Upper lobe of right lung (tissue), 1 donor: ENCODE measurements at places on chromosomes 13 and 19. TPM values are rescaled to one million over a fixed set of nuclear protein-coding genes. Genes with fewer than 3 reads are reported as not detected.

Gene SHISA7
- not detected for total RNA-seq

Gene CALR
- 991 TPM for total RNA-seq

Gene CEACAM4
- total RNA-seq = 4.6 TPM

GRCh38 chr13:88601949-88602348 is 930.8 kb downstream of the SLITRK5 start:
- no peak for DNase-seq

- DNase-seq = no peak
Observed at GRCh38 chr19:1847348-1847683, 967 bp downstream of the REXO1 start.

DNA sequence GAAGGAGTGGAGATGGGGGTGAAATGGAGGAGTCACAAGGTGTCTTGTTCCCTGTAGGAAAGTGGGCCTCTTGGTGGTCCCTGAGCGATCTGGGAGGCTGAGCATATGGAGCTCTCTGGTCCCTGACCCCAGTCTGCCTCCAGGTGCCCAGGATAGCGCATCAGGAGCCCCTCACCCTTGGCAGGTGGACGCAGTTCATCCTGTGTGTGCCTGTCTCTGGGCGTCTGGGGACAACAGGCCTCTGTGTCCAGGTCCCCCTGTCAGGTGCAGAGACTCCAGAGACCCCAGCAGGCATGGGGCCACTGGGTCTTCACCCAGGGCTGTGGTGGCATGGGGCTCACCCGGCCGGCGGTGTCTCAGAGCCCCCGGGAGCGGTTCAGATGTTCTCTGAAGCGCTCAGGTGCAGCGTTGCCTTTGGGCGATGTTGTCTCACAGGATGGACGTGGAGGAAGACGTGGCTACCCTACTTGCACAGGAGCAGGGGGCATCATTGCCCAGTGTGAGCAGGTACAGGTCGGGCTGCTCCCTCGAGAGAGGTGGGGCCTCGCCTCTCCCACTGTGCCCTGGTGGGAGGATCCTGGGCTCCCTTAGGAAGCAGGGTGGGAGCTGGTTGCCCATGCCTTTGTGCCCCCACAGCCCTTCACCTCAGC is 58.1 kb upstream of the TPM4 start:
- peak; percentile 60 for DNase-seq

Gene GPR4
- 18.5 TPM for total RNA-seq

DNA sequence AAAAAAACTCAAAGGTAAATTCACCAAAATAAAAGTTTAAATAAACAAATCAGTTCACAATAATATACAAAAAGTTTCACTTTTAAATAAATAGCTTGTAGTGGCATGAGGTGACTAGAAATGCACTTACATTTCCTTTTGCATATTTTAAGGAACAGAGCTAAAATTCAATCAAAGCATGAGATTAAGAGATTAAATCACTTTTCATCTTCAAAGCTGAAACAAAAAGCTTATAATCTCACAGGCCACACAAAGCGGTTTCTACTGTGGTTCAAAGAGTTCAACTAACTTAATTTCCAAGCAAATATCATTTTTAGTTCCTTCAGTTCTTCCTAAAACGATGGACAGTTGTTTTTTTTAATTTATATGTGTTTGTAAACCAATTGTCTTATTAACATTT is 38.9 kb downstream of the TSC22D1 start:
- no peak for DNase-seq

DNA sequence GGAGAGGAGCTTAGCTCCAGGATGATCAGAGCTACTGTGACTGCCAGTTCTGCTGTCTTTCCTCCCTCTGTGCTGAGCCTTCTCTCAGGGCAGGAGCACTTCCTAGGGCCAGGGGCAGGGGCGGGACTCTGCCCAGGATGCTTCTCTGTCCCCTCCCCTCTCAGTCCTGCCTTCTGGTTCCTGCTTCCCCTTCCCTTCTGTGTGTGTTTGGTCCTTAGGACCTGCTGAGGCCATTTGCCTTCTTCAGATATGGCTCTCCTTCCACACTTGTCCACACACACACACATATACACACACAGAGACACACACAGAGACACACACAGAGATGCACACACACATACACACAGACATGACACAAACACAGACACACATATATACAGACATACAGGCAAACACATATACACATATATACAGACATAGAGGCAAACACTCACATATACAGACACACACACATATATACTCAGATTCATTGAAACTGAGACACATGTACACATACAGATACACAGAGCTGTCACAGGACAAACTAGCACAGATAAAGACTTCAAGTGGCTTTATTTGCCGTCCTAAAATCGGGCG is 22.0 kb upstream of the CD177 start:
- no peak for DNase-seq

Gene DAND5
- not detected for total RNA-seq

GRCh38 chr13:69315039-69315438 is 792.6 kb upstream of the ATXN8OS start:
- no peak for DNase-seq

Gene SELENOV
- not detected for total RNA-seq

Gene TTYH1
- total RNA-seq = not detected

Gene EEF1AKMT1
- total RNA-seq = 8.9 TPM

Gene PSG6
- total RNA-seq = not detected

DNA sequence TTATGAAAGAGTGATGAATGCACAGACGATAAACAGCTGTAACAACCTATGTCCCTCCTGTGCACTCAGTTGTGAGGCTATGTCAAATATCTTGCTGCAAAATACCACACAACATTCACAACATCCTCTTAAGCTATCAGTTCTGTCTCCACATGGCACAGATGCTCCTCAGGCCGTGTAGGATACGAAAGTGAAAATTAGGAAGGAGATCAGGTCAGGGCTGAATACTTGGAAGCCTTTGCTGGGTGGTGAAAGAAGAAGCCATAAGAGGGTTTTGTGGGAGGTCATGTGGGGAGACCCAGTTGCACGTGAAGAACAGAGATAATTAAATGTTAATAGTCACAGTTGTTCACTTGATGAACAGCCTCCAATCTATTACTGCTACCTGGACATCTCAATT is 58.9 kb downstream of the RXFP2 start:
- DNase-seq = no peak

GRCh38 chr19:45496349-45496953 is 396 bp downstream of the RTN2 start:
- peak; percentile 76 for DNase-seq

- no peak for DNase-seq
Observed at GRCh38 chr19:30854661-30855060, 482.5 kb downstream of the ZNF536 start.

GRCh38 chr13:18993884-18994660 is 187.6 kb downstream of the TUBA3C start:
- no peak for DNase-seq

- DNase-seq = no peak
Observed at GRCh38 chr13:113623491-113624234, 34.3 kb downstream of the ATP4B start.

Gene LGALS4
- total RNA-seq = 3.7 TPM

Gene RNF113B
- total RNA-seq = not detected

Gene ZNF835
- total RNA-seq = 3.0 TPM

GRCh38 chr19:10452726-10453618 is 32.6 kb downstream of the PDE4A start:
- DNase-seq = no peak

GRCh38 chr13:59686798-59687394 is 476.8 kb downstream of the DIAPH3 start:
- no peak for DNase-seq

- DNase-seq = no peak
Observed at GRCh38 chr13:95184317-95184716, 116.9 kb downstream of the ABCC4 start.

- no peak for DNase-seq
Observed at GRCh38 chr19:3964256-3965194, 6.4 kb downstream of the DAPK3 start.

Gene LMTK3
- 7.1 TPM for total RNA-seq

- DNase-seq = no peak
Observed at GRCh38 chr19:2343289-2343982, 15.0 kb downstream of the SPPL2B start.

DNA sequence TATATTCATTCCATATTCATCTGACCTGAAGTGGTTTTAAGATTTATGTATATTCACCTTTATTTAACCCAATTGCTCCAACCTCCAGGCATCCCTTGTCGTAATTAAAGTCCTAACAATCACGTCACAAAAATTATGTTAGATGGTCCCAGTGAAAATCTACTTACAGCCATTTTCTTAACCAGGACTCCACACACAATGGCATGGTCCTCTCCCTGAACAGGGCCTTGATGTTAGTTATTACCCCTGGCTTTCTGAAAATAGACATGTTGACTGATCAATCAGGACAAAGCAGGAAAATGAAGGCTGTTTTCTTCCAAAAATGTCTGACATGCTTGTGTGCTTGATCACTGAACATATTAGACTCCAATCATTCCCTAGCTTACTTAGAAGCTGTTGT is 542.7 kb upstream of the SLITRK5 start:
- no peak for DNase-seq

Gene TMEM238
- total RNA-seq = 19.8 TPM

Gene MEIS3
- total RNA-seq = 4.3 TPM

DNA sequence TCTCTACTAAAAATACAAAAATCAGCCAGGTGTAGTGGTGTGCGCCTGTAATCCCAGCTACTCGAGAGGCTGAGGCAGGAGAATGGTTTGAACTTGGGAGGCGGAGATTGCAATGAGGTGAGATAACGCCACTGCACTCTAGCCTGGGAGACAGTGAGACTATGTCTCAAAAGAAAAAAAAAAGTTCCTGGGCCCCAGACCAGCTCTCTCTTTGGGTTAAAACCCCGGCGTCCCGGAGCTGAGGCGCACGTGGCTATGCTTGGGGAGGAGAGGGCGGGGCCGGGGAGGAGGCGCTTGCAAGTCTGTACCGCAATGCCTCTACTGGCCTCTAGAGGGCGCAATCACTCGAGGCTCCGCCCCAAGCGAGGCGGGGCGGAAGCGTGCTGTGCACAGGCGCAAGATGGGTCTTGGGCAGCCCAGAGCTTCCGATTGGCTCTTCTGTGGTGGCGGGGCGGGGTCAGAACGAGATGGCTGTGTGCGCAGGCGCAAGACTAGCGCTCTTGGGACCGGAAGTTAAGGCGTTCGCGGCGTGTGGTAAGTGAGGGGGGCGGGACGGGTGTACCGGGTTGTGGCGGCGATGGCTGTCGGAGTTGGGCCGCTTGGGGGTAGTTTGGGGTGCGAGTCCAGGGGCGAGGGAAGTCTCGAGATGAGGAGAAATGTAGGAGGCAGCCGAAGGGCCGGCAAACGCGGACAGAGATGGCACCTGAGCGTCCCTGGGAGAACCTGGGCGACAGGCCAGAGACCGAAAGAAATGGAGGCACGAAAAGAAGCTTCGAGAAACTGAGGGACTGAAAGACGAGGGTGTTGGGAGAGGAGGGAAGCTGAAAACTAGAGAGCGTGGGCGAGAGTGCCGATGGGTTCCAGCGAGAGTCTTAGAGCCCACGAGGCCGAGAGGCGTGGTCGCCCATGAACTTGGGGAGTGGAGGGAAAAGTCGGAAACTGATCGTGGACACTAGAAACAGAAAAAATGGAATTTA is at the start of gene DHX34:
DHX34 (plus strand) TSS at position 497 of the 977 bp plus-strand sequence. CDS start 3,716 bp downstream, outside the sequence.
- DNase-seq = peak; percentile 99

GRCh38 chr13:22082437-22083100 is 411.7 kb downstream of the FGF9 start:
- no peak for DNase-seq

DNA sequence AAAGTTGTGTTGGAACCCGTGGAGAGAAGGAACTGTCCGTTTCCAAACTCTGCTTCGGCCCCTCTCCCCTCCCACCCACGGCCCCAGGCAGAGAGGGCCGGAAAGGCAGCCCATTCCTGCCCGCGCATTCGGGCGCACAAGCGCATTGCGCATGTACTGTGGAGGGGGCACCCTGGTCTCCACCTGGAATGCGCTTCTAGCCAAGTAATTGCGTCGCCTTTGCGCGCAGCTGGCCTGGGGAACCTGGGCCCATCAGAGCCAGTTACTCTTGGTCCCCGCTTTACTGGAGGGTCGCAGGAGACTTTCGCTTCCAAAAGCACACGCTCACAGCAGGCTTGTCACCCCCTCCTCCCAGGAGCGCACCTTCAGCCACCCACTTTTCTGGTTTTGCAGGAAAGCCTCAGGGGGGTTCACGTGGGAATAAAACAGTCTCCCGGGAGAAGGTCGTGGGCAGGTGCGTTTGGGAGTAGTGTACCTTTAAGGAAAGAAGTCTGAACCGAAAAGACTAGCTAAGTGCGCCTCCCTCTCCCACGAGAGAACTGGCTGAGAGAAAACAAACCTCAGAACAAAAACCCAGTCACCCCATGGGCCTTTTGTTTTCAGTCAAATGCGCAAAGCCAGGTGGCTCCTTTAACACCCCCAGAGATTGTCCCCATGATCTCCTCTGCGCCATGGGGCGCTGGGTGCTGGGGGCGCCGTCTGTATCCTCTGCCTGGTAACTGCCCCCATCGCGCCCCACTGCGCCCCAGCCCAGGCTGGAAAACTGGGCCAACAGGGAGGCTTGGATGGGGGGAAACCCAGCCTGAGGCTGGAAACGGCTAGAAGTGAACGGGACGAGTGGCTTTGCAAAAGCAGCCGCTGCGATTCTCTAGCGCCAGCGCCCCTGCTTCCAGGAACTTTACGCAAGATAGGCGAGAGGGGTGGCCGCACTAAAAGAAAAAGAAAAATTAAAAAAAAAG is 28.5 kb downstream of the GSX1 start:
- no peak for DNase-seq

Gene TICAM1
- total RNA-seq = 16.6 TPM

GRCh38 chr13:88124142-88124541 is 453.0 kb downstream of the SLITRK5 start:
- DNase-seq = no peak

GRCh38 chr13:57970404-57970803 is 338.9 kb downstream of the PCDH17 start:
- no peak for DNase-seq

Gene PPM1N
- total RNA-seq = 0.67 TPM

DNA sequence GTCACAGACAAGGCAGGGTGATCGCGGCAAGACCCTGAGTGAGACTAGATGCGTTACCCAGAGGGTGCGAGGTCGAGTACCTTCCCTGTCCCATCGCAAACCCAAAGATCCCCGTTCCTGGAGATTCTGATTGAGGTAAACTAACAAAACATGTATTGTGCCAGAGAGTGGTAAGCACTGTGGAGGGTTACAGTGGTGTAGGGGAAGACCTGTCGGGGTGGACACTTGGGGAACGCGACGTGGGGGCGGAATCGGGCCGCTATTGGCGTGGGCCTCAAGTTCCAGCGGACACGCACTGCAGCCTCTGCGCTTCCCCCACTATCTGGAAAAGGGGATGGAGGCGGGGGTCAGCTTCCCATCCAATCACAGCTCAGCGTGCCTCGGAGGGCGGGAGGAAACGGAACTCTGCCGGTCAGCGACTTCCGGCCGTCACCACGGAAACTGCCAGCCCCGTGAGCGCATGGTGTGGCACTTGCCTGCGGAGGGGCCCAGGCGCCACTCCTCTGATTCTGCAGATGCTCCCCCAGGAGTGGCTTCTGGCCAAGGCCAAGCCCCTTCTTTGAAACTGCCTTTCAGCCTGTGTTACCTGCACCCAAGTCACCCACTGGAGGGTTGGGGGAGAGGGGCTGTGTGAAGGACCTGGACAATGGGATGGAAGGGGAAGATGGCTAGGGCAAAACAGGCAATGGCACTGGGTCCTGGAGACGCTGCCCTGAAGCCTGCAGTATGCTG is 1.0 kb upstream of the UBE2M start:
- DNase-seq = peak; percentile 96

Gene ABCC4
- total RNA-seq = 28.1 TPM
